ENCODE measurements at places on chromosomes 3 and 15.
A peak's percentile ranks its signal among the peaks of the same experiment; 100 is the strongest.

DNA sequence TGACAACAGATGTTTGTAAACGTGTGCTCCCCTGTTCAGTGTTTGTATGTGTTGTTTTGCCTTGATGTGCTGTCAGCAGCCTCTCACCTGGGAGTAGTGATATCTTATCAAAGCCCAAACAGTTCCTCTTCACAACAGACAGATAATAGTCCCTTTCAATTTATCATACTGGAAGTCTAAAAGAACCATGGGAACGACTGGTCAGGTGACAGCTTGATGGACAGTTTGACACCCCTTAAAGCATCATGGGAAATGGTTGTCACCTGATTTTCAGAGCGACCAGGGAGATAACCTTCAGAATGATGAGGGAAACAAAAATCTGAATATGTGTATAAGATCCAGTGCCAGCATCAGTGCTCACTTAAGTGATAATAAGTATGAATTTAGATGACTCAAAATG lies 146.3 kb upstream of the SOX2 start:
- DNase-seq: no peak

DNA sequence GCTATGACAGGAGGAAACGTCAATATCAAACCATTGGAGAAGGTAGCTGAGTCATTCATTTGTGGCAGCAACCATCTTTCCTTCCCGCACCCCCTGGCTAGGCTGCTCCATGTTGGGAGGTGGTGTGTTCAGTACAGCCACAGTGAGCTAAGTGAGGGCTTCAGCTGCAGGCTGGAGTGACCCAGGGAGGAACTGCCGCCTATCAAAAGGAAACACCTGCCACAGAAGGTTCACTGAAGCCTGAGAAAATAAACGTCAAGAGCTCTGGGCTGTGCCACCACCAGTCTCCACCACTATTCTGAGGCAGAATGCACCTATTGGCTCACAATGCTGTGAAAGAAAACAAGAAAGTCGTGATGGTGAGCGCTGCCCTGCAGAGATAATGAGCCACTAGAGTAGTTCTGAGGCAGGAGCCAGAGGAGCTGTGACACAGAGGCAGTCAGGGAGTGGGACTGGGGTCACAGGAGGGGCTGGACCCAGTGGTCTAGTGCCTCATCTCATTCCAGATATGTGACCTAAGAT lies 34.8 kb upstream of the CD47 start:
- peak; percentile 69 for DNase-seq

DNA sequence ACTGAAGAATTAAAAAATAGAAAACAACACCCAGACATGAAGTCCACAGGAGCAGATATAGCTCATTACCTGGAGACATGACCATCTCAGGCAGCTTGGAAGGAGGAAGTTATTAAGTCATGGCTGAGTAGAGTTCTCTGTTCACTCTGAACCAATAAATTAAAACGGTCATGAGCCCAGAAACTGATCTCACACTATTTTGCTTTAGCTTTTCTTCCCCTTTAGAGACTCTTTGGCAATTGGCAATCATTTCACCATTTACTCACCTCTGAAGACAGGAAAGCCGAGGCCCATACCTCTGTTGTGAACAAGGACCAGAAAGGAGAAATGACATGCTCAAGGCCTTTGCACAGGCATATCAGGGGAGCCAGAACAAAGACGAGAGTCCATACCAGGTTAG lies 26.6 kb downstream of the CLDN18 start:
- DNase-seq: no peak

- no peak for DNase-seq
Measured at GRCh38 chr3:172140499-172141391, 101.4 kb downstream of the FNDC3B start.

DNA sequence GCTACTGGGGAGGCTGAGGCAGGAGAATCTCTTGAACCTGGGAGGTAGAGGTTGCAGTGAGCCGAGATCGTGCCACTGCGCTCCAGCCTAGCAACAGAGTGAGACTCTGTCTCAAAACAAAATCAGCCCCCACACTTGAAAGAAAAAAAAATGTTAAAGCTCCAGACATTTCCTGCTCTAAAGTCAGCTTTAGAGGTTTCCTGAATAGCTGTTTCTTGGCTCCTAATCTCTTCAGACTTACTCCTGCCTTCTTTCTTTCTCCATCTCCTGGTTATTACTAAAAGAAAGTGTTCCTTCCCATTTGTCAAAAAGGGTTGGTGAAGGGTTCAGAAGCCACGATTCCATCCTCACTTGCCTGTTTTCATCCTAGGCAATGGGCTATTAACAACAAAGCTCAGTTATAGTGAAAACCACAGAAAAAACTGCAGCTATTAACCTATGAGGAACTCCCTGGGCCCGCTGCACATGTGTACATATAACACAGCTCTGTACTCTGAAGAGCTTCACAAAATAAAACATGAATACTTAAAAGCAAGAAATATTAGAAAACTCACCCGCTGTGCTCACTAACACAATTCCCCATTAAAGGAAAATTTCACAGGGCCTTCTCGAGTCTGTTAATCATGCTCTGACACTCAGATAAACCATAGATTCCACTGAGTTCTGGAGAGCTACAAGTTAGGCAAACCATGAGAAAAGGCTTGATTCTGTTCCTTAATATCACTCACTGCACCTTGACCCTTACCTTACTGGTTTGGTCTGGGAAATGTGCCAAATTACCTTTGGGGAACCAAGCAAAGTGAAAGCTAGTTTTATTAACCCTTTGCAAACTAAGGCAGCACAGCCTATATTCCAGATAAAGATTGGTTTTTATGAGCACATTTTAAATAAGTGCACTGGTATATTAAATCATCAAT lies 89.9 kb upstream of the TSPAN3 start:
- DNase-seq: no peak

- DNase-seq: no peak
Measured at GRCh38 chr3:187750513-187751123, 5.3 kb upstream of the BCL6 start.
